ENCODE measurements at places on chromosomes 13 and 19.
A peak's percentile ranks its signal among the peaks of the same experiment; 100 is the strongest.

- no peak for DNase-seq
Observed at GRCh38 chr19:14006766-14007562, 844 bp upstream of the RFX1 start.

- DNase-seq: no peak
Observed at GRCh38 chr13:95245071-95245470, 56.2 kb downstream of the ABCC4 start.

DNA sequence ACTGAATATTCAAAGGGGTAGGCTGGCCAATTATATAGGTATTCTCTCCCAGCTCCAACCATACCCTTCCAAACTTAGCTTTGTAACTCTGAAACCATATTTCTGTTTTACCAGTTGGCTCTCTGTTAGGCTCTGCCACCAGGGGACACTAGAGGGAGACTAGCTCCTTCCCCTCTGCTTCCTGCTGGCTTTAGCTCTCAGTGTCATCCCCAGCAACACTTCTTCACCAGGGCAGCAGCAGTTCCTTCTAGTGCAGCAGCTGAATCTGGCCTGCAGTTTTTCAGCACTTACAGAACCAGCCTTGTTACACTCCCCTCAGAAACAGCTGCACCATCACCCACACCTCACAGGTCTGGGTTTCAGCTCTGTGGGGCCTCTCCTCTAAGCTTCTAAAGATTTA is 51.0 kb upstream of the DOCK9 start:
- DNase-seq: no peak

- no peak for DNase-seq
Observed at GRCh38 chr13:28532388-28533124, 37.6 kb upstream of the FLT1 start.

- DNase-seq: no peak
Observed at GRCh38 chr13:50934735-50935435, 25.3 kb downstream of the RNASEH2B start.

DNA sequence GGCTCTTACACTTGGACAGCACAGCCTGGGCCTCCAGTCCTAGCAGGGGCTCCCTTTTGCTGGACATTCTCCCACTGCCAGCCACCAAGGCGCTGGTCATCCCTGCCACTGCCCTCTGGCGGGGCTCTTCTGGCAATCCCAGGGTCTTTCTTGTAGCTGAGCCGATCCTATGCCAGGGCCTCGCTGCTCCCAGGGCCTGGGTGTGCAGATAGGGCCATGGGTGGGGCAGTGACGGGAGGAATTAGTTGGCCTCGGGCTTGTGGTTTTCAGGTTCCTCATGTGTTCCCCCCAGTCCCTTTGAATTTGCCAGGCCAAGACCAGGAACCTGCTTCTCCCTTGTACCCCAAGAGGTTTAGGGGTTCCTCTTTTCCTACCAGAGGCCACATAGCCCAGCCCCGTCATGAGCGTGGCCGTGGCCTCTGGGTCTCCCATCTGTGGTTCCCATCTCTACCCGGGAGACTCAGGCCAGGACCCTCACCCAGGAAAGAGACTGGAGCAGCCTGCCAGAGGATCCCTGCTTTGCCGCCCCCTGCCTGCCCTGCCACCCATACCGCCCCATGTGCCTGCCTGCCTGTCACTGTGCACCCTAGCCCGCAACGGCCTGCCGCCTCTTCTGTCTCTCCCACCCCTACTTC is 26.2 kb downstream of the TMED1 start:
- DNase-seq: no peak

DNA sequence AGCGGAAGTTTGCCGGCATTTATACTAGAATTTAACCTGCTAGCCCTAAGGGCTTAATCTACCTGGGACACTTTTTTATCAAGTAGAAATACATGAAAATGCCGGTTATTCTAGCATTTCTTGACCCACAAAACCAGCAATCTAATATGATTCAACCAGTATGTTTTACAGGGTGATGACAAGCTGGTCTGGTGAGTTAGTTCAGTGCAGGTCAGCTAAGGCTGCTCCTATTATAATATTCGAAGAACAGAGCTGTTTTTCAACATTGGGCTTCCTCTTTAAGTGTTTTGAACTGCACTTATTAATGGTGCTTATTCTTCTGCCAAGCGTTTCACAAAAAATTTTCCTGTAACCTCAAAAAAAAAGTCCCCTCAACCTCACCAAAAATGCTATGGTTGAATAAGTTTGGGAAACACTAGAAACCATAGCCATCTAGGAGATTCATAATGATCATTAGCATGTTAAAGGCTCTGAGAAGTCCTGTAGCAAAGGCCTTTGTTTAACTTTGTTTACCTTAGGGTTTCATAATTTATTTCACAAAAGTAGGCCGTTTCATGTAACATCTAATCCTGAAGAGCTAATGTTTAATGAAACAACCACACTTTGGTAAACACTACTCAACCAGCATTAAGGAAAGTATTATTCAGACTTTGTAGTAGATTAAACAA is 526.6 kb downstream of the KLF12 start:
- no peak for DNase-seq

DNA sequence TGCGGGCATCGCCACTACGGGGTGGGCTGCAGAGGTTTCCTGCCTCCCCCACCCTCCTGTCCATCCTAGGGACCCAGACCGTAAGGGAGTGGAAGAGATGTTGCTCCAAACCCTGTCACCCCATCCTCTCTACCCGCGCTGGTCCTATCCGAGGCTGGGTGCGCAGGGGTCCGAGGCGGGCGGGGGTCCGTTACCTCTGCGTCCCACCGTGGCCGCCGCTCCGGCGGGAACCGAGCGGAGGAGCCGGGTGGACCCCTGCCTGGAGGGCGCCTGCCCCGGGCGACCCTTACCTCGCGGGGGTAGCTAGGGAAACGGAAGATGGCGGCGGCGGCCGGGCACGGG is at the start of gene DGKH:
DGKH (plus strand) TSS at position 307 of the 342 bp plus-strand sequence. CDS start 126 bp downstream, outside the sequence.
- DNase-seq: no peak

DNA sequence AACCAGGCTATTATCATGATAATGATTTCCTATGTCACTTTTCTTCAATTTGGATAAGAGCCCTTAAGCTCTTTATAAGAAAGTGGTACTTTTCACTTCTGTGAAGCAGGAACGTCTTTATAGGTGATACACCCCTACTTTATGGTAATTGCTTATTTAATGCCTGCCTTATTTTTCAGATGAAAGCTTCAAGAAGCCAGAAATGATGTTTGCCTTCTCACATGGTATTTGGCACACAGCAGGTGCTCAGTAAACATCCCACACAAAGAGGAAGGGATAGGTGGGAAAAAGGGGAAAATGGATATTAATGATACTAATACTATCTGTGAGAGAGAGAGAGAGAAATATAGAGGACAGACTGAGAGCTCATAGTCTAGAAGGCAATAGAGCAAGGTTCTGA is 29.0 kb upstream of the WASF3 start:
- no peak for DNase-seq

DNA sequence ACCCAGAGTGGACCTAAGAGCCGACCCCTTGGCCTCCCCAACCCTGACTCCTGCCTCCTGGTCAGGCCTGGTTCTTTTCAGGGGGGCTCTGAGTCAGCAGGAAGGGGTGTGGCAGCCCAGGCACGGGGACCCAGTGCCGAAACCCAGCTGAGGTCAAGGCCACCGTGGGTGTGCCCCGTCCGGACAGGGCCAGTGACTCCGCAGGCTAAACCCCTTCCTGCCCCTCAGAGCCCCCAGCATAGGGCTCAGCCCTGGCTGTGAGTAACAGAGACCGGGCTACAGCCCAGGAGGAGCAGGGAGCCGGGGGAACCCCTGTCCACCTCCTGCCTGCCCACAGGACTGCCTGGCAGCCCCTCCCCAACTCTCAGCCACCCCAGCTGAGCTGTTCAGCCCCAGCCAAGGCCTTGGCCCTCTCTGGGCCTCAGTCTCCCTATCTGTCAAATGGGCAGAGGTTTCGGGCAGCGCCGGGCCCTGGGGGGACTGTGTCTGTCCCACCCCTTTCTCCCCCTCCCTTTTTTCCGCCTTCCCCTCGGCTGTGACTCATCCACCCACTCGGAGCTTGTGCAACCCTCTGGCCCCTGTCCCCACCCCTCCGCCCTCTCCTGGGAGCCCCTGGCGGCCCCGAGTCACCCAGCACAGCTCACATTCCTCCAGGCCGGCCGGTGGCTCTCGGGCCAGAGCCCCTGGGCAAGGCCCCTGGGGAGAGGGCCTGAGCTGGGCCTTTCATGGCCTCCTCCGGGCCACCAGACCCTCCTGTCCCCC is 8.6 kb downstream of the ZBTB7A start:
- peak; percentile 81 for DNase-seq

GRCh38 chr19:29255006-29255405 is 42.1 kb upstream of the UQCRFS1 start:
- DNase-seq: no peak

DNA sequence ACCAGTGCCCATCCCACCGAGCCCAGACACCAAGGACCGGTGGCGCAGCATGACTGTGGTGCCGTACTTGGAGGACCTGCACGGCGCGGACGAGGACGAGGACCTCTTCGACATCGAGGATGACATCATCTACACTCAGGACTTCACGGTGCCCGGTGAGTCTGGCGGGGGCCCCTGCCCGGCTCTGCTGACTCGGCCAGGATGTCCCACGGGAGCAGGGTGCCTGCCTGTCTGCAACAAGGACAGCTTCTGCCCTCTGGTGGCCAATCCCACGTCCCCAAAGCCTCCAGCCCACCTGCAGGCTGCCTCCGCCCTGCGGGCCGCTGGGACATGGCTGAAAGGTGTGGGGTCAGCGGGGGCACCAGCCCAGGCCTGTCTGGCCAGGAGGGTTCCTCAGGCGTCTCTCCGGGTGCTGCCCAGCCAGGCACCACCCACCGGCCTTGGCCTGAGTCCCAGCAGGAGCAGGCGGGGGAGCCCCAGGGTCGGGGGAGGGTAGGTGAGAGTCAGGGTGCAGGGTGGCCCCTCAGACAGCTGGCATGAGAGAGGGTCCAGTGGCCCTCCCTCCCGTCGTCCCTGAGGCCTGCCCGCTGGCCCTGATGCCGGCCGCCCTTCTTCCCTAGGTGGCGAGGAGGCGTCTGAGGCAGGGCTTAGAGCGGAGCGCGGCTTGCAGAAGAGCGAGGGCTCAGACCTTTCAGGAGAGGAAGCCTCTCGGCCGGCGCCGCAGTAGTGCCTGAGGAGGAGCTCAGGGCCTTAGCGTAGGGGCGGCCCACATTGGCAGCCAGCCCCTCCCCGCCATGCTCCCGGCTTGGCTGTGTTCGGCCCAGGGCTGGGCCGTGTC is 14.6 kb downstream of the CBARP start:
- DNase-seq: no peak

DNA sequence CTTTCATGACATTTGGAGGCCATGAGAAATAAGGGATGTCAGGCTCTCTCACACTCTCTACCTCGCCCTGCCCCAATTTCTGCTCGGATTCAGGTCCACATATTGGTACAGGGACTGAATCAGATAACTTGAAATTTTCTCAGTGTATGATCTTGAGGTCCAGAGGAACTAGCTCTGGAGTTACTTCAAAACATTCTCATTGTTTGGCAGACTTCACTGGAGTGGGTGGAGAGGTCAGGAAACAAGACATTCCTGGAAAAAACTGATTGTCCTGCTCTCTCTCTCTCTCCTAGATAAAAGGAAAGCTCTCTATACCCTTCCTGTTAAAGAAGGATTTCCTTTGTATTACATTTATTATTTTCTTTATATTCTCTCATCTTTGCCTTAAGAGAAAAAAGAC is 428.1 kb upstream of the DACH1 start:
- no peak for DNase-seq

GRCh38 chr13:19185086-19185864 is 3.7 kb upstream of the TUBA3C start:
- no peak for DNase-seq

DNA sequence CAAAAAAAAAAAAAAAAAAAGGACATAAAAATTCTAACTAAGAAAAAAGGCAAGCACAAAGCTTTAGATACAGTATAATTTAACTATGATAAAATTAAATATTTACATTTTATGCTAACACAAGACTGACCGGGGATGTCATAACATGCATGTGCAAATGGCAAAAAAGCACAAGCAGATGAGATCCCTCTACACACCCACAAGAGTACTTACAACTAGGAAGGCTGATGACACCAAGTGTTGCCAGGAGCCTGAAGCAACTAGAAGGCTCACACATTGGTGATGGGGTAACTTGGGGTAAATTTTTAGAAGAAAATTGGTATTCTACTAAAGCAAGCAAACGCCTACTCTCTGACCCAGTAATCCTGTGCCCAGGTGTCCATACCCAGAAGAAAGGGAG is 6.7 kb downstream of the PCID2 start:
- no peak for DNase-seq

DNA sequence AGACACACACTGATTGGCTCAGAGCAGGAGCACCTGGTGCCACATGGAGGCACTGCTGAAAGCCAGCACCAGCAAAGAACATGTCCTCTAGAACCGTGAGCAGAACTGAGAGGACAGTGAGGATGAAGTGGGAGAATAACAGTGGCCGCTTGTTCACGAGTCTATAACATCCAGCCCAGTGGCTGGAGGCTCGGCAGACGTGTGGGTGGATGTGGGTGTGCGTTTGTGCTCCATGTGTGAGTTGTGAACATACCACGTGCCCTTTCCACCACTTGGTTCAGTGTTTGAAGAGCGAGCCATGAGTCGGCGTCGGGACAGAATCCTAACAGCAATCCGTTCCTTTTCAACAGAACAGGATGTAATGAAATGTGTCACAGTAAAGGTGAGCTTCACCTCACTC is 113.0 kb downstream of the SOX1 start:
- DNase-seq: no peak

- DNase-seq: no peak
Observed at GRCh38 chr19:14480700-14481079, 5.5 kb upstream of the PTGER1 start.

GRCh38 chr13:109869312-109870237 is 83.2 kb upstream of the IRS2 start:
- DNase-seq: peak; percentile 80

GRCh38 chr13:34255711-34256110 is 437.8 kb downstream of the RFC3 start:
- no peak for DNase-seq

DNA sequence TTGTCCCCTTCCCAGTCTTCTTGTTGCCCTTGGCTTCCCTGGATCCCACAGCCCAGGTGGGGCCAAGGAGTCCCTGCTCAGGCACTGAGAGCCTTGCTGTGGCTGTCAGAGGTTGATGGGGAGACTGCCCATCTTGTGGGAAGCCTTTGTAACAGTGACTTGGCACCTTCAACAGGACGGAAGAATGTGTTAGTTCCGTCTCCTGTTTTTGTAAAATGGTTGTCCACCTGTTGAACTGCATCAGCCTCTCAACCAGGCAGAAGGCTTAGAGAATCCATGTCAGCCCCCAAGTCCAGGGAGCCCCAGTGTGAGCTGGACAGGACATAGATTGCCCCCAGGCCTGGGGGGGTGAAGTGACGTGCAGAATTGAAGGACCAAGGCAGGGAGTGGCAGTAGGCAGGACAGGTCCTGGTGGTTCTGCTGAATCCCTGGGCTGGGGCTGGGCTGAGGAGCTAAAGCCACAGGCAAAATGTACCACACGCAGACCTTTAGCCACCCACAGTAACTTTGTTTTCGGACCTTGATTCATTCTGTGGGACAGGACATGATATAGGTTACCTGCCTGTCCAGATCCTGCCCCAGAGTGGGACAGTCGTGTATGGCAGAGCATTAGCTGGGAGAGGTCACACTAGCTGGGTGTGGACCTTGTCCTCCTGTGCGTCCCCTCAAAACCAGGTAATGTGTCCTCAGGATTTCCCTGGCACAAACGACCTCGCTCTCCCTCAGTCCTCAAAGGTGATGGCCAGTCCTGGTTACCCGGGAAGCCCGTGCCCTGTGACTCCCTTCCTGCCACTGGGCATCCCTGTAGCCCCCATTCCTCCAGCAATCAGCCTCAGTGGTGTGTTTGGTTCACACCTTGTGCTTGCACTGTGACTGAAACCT is 47.0 kb downstream of the GATAD2A start:
- DNase-seq: no peak

- DNase-seq: no peak
Observed at GRCh38 chr13:59384154-59384553, 779.6 kb downstream of the DIAPH3 start.

GRCh38 chr13:105177265-105177900 is 1358.1 kb downstream of the EFNB2 start:
- no peak for DNase-seq

All from gastrocnemius medialis (tissue), 4 donors.